ENCODE measurements at places on chromosomes 6 and 20.

DNA sequence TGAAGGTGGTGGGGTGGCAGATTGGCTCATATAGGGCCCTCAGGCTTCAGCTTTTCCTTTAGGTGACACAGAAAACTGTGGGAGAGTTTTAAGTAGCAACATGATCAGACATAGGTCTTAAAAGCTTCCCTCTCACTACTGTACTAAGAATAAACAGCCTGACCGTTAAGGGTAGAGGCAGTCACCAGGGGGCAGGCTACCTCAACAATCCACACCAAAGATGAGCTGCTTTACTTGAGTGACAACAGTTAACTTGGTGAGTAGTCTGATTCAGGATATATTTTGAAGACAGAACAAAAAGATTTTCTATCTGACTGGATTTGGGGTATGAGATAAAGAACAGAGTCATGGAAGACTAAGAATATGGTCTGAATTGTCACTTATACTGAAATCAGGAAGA lies 193.1 kb upstream of the SHLD1 start:
- DNase-seq, result peak; percentile 26

- DNase-seq, result peak; percentile 12
These were observed 54.9 kb downstream of the PXDC1 start for GRCh38 chr6:3696525-3697088.

DNA sequence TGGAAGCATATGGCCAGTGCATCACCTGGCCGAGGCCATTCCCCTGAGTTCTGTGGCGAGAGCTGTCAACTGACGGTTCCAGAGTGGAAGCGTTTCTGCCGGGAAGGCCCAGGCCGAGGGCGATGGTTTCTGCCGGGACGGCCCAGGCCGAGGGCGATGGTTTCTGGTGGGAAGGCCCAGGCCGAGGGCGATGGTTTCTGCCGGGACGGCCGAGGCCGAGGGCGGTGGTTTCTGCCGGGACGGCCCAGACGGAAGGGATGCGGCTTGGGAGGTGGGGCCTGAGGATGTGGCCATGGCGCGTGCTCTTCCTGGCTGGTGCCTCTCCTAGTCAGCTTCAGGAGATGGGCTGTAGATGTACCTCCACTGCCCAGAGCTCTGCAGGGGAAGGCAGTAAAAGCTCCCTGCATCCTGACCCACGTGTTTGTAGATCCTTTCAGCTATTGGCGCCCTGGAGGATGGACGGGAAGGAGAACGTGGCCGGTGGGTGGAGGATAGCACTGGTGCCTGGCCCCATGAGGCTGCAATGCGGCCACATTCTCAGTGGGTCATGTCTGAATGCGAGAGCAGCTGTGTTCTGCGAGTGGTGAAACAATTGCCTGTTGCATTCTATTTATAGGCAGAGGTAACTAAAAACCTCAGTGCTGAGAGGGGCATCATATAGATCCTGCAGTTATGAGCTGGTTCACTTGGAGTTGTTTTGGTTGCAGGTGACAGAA lies 12.8 kb downstream of the TPD52L2 start:
- no peak for DNase-seq

GRCh38 chr20:1437235-1437904 lies 29.3 kb downstream of the NSFL1C start:
- peak; percentile 57 for DNase-seq

GRCh38 chr6:11331111-11331510 lies 98.6 kb upstream of the NEDD9 start:
- DNase-seq, result no peak

DNA sequence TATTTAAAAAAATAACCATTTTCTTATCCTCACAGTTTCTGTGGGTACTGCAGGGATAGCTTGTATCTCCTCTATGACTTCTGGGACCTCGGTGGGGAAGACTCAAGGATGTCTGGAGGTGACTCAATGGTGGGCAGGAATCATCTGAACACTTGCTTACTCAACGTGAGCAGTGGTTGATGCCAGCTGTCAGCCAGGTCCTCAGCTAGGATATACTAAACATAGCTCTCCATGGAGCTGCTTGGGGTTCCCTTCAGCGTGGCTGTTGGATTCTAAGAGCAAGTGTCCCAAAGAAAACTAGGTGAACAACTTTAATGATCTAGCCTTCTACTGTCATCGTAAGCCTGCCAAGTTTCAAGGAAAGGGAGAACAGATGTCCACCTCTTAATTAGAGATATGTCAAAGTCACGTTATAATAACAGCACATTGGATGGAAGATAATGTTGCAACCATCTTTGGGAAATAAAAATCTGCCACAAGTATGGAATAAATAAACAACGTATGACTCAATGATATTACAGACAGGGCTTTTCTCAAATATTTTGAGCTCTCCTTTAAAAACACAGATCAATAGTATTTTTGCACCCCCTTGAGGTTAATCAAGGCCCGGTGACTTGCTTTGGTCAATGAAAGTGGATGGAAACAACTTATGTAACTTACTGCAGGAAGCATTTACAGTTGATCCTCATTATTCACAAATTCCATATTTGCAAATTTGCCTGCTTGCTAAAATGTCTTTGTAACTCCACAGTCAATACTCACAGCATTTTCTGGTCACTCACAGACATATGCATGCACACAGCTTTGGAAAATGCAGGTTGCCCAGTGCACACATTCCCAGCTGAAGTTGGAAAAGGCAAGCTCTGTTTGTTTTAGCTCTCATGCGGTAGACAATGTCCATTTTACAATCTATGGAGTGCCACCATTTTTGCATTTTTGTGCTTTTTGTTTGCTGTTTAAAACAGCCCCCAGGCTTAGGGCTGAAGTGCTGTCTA lies 6.6 kb upstream of the HEBP2 start:
- no peak for DNase-seq

GRCh38 chr20:7387638-7388193 lies 552.5 kb downstream of the HAO1 start:
- DNase-seq, result no peak

DNA sequence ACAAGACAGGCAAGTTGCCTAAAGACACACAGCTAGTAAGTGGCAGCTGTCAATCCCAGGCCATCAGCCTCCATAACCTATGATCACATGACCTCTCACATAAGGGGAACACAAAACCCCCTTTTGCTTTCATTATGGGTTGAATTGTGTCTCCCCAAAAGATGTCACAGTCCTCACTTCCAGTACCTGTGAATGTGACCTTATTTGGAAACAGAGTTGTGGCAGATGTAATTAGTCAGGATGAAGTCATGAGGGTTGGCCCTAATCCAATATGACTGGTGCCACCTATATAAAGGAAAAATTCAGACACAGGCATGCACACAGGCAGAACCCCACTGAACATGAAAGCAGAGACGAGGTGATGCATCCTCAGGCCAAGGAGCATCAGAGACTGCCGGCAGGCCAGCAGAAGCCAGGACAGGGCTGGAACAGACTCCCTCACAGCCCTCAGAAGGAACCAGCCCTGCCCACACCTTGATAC lies 33.6 kb downstream of the GFOD1 start:
- DNase-seq, result peak; percentile 64

DNA sequence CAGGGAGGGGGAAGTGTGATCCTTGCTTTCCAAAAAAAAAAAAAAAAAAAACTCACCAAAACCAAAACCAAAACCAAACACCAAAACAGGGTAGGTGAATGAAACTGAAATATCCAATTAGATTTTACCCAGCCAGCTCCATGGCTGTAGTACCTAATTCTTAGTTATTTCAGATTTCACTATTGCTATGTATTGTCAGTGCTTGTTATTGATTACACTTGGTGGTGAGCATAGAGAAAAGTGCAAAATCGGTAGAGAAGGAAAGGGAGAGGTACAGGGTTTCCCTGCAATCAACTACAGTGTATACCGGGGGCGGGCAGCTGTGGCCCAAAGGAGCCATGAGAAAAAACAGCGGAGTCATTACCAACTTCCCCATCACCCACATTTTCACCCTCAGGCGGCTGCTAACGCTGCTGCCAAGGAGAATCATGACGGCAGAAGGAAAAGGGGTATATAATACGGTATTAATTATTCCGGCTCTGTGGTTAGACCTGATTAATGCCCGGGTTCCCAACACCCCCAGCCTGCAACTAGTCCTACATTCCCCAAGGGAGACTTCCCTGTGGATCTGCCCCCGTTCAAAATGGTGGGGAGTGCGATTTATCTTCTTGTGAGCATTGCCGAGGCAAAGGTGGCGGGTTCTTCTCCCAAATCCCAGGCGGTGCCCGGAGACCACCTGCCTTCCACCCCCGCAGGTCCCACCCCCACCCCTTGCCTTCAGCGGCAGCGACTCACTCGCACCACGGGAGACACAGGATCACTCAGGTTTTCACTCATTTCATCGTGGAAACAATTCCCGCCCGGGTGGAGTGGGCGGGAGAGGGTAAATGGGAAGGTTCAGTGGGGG lies at the start of gene C6orf62:
Gene C6orf62 (minus strand): TSS at position 30 of the 847 bp plus-strand sequence. CDS start 486 bp downstream, outside the sequence.
- peak; percentile 37 for DNase-seq

GRCh38 chr20:14566505-14566904 lies 229.1 kb upstream of the FLRT3 start:
- peak; percentile 63 for DNase-seq

DNA sequence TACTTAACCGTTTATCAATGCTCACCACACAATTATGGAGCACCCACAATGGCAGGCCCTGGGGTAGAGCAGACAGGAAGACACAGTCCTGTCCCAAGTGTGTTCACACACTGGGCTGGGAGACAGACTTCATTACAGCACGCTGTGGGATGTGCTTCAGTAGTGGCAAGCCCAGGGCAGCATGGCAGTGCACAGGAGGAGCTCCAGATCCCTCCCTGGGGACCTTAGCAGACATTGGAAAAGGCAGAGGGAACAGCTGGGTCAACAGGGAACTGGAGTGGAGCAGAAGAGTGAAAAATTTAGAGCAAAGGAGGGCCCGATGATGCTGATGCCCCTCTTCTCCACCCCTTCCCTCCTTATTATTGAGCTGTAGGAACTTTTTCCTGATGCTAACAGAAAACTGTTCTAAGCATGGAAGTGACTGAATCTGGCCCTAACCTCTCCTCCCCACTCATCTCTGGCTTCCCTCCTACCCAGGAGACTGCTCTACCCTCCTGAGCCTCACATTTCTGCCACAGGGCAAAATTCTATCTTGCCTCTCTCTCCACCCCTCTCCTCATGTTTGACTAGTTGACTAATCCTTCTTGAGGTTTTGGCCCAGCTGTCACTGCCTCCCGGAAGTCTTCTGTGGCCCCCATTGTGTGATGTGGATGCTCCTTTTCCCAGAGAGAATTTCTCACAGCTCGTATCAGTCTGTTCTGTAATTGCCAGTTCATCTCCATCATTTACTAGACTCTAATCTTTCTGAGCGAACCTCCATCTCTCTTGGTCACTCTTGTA lies 41.3 kb upstream of the NOP56 start:
- DNase-seq, result no peak

DNA sequence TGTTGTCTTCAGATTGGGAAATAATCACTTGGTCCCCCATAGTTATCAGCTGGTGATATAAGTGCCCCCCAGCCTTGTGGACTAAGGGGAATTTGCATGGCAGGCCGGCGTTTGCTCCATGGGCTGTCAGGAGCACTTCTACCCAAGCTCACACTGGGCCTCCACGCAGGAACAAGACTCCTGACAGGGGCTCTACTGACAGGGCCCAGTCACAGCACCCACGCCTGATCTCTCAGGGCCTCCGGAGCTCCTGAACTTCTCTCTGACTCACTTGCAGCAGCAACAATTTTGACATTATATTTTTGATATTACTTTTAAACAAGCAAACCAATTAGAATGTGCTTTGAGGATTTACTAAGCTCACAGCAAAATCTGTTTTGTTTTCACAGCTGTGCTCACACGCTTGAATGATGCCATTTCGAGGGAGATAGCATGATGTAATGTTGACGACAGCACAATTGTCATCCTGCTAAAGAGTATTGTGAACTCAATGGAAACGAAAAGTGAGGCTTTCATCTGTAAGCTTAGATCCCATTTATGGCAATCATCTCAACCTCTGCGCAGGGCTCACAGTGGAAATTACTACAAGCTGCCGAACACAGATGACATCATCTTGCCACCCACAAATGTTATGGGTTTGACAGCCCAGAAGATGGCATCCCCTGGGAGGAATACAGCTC lies 28.7 kb upstream of the TXNDC5 start:
- peak; percentile 37 for DNase-seq

GRCh38 chr6:153087436-153087835 lies 43.6 kb downstream of the RGS17 start:
- DNase-seq, result no peak

All from fibroblast of skin of back (primary cell).